Pancreas (tissue), 10 donors: ENCODE measurements at places on chromosomes 2 and 18.

DNA sequence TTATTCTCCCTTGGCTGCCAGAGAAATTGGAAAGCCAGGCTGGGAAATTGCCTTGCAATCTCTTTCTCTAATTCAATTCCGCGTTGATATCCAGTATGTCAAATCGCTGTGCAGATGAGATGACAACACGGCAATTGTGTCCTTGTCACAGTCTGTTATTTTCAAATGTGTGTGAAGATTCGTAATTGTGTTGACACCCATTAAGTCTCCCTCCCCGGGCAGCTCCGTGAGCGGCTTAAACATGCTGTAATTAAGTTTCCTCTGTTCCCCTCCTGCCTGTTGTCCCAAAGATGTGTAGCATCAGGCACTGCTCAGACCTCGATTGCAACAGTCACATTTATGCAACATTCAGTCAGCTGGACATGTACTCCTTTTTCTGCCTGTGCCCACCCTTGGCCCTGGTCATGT lies 209.5 kb downstream of the LPIN1 start:
- no peak overlapping the region for H3K27ac ChIP-seq
- DNase-seq = no peak
- H3K27me3 ChIP-seq = no peaks in the 10 kb centered on the region
- no peaks in the 10 kb centered on the region for H3K4me1 ChIP-seq
- H3K36me3 ChIP-seq = no peaks in the 10 kb centered on the region

DNA sequence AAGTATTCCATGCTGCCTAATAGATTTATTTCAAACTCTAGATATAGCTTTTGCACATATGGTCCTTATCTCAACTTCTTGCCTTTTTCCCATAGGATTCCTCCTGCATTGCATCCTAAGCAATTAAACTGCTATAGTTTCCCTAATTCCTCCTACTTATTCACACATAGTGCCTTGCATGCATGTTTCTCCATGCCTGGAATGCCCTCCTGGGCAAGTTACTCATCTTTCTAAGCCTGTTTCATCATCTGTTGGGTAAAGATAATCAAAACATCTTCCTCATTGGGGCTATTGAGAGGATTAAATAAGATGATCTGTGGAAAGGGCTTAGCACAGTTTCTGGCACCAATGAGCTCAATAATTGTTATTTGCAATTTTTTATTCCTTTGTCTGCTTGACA lies 726.5 kb downstream of the SLC4A3 start:
- H3K36me3 ChIP-seq = no peaks in the 10 kb centered on the region
- no peaks in the 10 kb centered on the region for H3K27me3 ChIP-seq
- DNase-seq = no peak
- H3K27ac ChIP-seq = no peak overlapping the region

DNA sequence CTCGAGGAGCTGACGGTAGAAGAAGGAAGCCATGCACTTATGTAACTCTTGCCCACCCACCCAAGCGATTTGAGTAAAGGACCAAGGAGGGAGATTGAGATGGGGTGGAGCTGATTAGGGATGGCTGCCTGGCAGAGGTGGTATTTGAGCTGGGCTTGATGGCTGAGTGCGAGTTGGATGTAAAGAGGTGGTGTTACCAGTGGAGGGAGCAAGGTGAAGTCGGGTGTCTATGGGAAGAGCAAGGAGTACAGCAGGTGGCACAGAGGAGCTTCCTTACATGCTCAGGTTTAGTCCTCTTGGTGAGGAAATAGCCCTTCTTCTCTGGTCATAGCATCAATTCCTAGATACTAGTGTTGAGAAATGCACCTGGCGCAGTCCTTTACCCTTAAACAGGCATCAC lies 294.2 kb upstream of the SKOR2 start:
- no peak for DNase-seq
- no peaks in the 10 kb centered on the region for H3K36me3 ChIP-seq
- no peaks in the 10 kb centered on the region for H3K4me1 ChIP-seq
- no peak overlapping the region for H3K27ac ChIP-seq
- no peaks in the 10 kb centered on the region for H3K27me3 ChIP-seq
- no peak overlapping the region for H3K4me3 ChIP-seq

DNA sequence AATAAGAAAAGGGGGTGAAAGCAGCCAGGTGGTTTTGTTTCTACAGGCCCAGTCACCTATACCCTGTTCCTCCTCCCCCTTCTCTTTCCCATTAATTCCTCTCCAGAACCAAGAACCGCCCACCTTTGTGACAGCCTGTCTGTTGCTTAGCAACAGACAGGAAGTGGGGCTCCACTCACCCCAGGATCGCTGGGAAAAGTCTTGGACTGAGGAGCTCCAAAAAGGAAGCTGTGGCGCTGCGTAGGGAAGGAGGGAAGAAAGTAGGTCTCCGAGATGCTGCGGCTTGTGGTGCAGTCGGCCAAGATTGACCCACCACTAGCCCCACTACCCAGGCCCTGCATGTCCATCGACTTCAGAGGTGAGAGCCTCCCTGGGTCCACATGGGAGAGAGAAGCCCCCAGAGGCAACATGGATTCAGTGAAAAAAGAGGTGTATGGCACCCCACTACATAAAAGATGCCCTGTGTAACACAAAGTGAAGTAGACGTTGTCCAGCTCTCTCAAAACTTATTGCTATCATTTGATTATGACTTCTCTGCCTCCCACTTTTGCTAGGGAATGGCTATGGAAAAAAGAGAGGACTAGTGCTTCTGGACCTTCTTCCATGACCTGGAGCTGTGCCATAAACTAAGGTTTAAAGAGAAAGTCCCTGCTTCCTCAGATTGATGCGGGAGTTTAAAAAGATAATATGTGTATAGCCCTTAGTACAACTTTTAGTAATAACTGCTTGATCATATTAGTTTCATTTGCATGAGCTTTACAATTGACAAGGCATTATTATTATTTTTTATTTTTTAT lies at the start of gene FER1L5:
Gene FER1L5, plus strand, starts transcription at position 201 of the 797 bp plus-strand sequence. Its CDS starts 73 bp downstream, at position 274.
- no peaks in the 10 kb centered on the region for H3K27me3 ChIP-seq
- H3K4me1 ChIP-seq = no peaks in the 10 kb centered on the region

- H3K27me3 ChIP-seq = no peaks in the 10 kb centered on the region
- no peak overlapping the region for H3K4me3 ChIP-seq
- no peaks in the 10 kb centered on the region for H3K4me1 ChIP-seq
- H3K27ac ChIP-seq = no peak overlapping the region
- no peaks in the 10 kb centered on the region for H3K36me3 ChIP-seq
- no peak for DNase-seq
Observed at GRCh38 chr18:23894661-23895175, 119.8 kb upstream of the TTC39C start.

DNA sequence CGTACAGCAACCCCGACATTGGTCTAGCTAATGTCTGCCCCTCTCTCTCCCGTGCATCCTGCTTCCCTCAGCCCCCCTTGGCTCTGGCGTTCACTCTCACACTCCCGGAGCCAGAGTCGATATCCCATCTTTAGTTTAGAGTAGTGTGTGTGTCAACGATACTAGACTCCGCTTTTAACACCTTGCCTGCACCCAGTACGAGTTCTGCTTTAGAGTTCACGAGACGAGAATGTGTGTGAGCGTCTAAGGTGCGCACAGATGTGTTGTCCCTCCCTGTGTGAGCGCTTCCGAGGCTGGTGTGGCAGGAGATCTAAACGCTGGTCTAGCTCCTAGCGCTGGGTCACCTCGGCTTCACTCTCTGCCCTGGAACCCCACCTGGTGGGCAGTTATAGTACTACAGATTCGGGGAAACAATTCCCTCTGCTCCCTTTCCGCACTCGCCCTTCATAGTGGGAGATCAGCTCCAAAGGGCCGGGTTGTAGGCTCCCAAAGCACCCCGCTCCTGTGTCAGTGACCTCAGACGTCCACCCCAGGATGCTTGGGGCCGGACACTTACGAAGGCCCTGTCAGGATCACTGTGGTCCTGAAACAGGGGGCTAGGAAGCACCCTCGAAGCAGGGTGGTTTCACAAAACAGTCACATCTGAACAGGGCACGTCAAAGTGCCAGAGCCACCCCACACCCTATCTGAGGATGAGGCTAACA lies 2.6 kb upstream of the CYP26B1 start:
- H3K4me1 ChIP-seq = peaks cover 12% of the 10 kb centered on the region
- DNase-seq = peak; percentile 83
- H3K27me3 ChIP-seq = no peaks in the 10 kb centered on the region
- no peaks in the 10 kb centered on the region for H3K36me3 ChIP-seq
- no peak overlapping the region for H3K27ac ChIP-seq

- no peaks in the 10 kb centered on the region for H3K27me3 ChIP-seq
- H3K27ac ChIP-seq = no peak overlapping the region
- peaks cover 18% of the 10 kb centered on the region for H3K4me1 ChIP-seq
Observed at GRCh38 chr2:86468162-86469033, 27.2 kb downstream of the KDM3A start.

DNA sequence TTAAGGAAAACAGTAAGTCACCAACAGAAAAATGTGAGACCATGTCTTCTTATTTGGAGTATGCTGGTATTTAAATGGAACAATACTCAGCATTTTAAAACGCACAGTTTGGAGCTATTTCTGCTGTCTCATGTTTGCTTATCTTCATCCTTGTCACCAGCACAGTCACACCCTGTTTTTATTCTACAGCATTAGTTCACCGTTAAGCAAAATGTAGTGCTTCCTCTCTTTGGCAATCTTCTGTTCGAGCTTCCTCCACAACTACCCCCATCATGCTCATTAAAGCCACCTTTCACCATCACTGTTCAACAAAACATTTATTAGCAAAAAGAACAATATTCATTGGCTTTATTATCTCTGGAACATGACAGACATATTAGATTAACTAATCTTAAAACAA lies 64.0 kb downstream of the SLC40A1 start:
- no peaks in the 10 kb centered on the region for H3K27me3 ChIP-seq
- DNase-seq = no peak
- peaks cover 3% of the 10 kb centered on the region for H3K4me1 ChIP-seq
- H3K36me3 ChIP-seq = no peaks in the 10 kb centered on the region
- H3K4me3 ChIP-seq = no peak overlapping the region

DNA sequence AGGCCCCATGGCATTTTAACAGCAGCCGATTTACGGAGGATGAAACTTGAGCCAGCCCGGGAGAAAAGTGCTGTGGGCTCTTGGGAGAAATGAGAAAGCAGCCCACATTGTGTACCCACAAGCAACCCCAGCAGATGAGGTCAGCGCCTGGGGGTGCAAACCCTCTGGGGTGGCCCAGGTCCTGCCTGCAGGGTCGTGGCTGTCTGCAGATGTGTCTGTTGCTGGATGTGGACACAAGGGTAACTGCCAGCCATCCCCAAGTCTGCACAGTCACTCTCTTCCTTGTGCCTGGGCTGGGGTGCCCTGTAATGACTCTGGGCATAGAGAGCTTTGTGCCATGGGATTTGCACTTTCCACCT lies 170.8 kb downstream of the PRKCE start:
- peaks cover 38% of the 10 kb centered on the region for H3K4me1 ChIP-seq
- no peaks in the 10 kb centered on the region for H3K36me3 ChIP-seq
- peak overlapping the region; percentile 81 for H3K27ac ChIP-seq
- H3K27me3 ChIP-seq = no peaks in the 10 kb centered on the region

GRCh38 chr2:65344182-65344581 lies 88.2 kb downstream of the SPRED2 start:
- peaks cover 4% of the 10 kb centered on the region for H3K36me3 ChIP-seq
- no peak for DNase-seq
- H3K27ac ChIP-seq = no peak overlapping the region
- H3K4me3 ChIP-seq = no peak overlapping the region
- no peaks in the 10 kb centered on the region for H3K4me1 ChIP-seq
- no peaks in the 10 kb centered on the region for H3K27me3 ChIP-seq

DNA sequence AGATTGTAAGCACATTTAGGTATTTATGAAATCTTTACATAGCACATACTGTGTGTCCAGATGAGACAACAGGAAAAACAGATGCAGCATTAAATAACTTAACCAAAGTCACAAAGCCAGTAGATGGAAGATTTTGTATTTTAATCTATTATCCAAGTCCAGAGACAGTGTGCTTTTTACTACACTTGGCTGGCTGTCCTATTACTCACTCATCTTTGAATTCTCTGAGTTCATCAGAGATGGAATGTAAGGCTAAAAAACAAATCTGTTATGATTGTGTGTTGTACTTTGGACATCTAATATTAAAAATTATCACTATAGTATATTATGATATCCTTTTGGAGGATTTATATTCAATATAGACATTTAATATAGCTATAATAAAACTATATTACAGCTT lies 1189.4 kb downstream of the DSC3 start:
- no peak overlapping the region for H3K27ac ChIP-seq
- H3K4me3 ChIP-seq = no peak overlapping the region
- H3K27me3 ChIP-seq = no peaks in the 10 kb centered on the region
- no peaks in the 10 kb centered on the region for H3K36me3 ChIP-seq
- H3K4me1 ChIP-seq = no peaks in the 10 kb centered on the region

GRCh38 chr2:102286041-102286440 lies 25.3 kb upstream of the IL1RL1 start:
- DNase-seq = no peak
- H3K27ac ChIP-seq = no peak overlapping the region
- no peaks in the 10 kb centered on the region for H3K36me3 ChIP-seq
- H3K4me1 ChIP-seq = no peaks in the 10 kb centered on the region
- no peak overlapping the region for H3K4me3 ChIP-seq

GRCh38 chr2:74119912-74120825 lies 27.5 kb downstream of the BOLA3 start:
- H3K4me1 ChIP-seq = no peaks in the 10 kb centered on the region
- H3K27me3 ChIP-seq = no peaks in the 10 kb centered on the region
- H3K27ac ChIP-seq = peak overlapping the region; percentile 87
- H3K36me3 ChIP-seq = no peaks in the 10 kb centered on the region
- H3K4me3 ChIP-seq = peak overlapping the region; percentile 61

GRCh38 chr18:29594493-29594892 lies 1417.6 kb upstream of the CDH2 start:
- no peak overlapping the region for H3K4me3 ChIP-seq
- no peak for DNase-seq
- H3K27me3 ChIP-seq = no peaks in the 10 kb centered on the region
- no peak overlapping the region for H3K27ac ChIP-seq
- H3K4me1 ChIP-seq = no peaks in the 10 kb centered on the region

DNA sequence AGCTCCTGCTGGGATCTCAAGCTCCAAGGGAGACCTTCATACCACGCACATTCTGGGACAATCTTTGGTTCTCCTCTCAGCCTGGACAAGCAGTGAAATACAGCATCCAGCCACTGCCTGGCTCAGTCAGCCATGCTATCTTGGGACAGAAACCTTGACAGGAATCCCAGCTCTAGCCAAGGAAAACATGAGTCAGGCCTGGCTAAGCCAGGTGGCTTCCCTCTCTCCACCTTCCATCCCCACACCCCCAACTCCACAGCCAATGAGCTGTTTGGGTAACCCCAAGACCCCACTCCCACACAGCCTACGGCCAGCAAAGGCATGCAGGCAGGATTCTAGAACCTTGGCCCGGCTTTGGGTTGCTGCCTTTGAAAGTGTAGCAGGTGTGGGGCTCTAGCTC lies 64.9 kb downstream of the MCFD2 start:
- peak; percentile 67 for DNase-seq
- H3K27ac ChIP-seq = no peak overlapping the region
- H3K4me1 ChIP-seq = peaks cover 58% of the 10 kb centered on the region
- H3K4me3 ChIP-seq = no peak overlapping the region
- H3K27me3 ChIP-seq = no peaks in the 10 kb centered on the region
- H3K36me3 ChIP-seq = no peaks in the 10 kb centered on the region

GRCh38 chr2:65775839-65776238 lies 343.4 kb upstream of the SPRED2 start:
- H3K4me1 ChIP-seq = no peaks in the 10 kb centered on the region
- no peak overlapping the region for H3K4me3 ChIP-seq
- H3K27ac ChIP-seq = no peak overlapping the region
